IMR-90 (cell line): ENCODE measurements at places on chromosomes 2 and 18. TPM values are rescaled to one million over a fixed set of nuclear protein-coding genes. Genes with fewer than 3 reads are reported as not detected.

- no peak for DNase-seq
Measured at GRCh38 chr18:35740656-35741055, 159.1 kb downstream of the GALNT1 start.

- no peak for DNase-seq
Measured at GRCh38 chr2:218963601-218964000, 4.1 kb downstream of the CDK5R2 start.

- no peak for DNase-seq
Measured at GRCh38 chr18:76756531-76757253, 65.7 kb upstream of the ZNF236 start.

DNA sequence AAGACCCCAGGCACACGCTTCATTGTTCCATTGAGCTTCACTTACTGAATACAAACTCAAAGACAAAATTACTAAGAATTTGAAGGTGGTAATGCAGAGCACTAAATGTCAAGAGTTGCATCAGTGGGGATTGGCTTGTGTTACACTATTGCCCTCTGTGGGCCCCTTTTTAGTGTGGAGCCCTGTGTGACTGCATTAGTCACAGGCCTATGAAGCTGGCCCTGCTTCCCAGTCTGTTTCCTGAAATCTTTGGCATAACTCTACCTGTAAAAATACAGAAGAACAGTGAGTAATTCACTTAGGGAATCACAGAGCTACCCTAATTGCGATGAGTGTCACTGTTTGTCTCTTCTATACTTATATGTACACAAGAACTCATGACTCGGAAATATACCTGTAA, 40.0 kb upstream of the STPG4 start:
- DNase-seq, result no peak

DNA sequence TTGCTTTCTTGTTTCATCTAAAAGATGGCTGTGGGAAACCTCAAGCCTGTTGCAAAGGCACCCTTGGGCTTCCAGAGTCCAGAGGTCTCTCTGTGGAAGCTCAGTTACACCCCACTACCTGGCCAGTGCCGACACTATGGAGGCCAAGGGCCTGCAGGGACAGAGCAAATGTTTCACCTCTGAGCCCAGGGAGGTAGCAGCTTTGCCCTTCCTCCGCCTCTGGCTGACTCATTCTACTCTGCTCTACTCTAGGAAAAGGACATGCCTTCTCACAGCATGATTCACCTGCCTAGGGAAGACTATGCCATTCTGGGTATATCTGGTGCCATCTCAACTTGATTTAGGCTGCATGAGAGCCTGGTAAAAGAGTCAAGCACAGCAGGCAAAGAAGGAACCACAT, 12.2 kb downstream of the MYOM1 start:
- DNase-seq, result peak; percentile 20

GRCh38 chr2:120396013-120396860, 50.3 kb downstream of the INHBB start:
- no peak for DNase-seq

DNA sequence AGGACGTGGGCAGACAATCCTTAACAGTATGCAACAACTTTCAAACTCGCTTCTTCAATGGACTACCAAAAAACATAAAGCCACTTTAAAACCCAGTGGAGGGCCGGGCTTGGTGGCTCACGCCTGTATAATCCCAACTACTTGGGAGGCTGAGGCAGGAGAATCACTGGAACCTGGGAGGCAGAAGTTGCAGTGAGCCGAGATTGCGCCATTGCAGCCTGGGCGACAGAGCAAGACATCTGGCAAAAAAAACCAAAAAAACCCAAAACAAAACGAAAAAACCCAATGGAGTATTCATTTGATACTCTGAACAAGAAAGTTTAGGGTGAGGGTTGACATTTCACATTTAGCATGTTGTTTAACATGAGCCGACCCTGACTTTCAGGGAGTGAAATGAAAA, 14.0 kb downstream of the RNF125 start:
- no peak for DNase-seq

DNA sequence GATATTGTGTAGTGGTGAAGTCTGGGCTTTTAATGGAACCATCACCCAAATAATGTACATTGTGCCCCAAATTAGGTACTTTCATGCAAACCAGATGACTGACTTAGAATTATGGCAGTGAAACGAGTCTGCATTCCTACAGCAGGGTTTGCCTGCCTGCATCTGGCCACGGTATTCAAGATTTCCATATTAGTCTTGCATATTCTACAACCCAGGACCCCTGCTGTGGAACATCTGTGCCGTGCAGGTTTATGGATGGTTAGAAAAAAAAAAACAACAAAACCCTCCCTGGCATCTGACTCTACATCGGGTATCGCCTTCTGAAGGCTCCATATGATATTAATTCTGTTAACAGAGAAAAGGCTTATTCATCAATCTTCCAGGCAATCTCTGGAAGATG, 394.8 kb downstream of the DCDC2C start:
- no peak for DNase-seq

Gene PSMA8
- not detected in 2 replicates for total RNA-seq

Gene BCL11A
- total RNA-seq, result 1.1 and 1.7 TPM in 2 replicates
